Posterior cingulate gyrus (tissue), 11 donors: ENCODE measurements at places on chromosomes 13 and 19.

GRCh38 chr19:45349430-45349941 is 8.9 kb downstream of the KLC3 start:
- no peak for DNase-seq

- DNase-seq = peak; percentile 97
Measured at GRCh38 chr19:5308451-5309437, 31.9 kb downstream of the PTPRS start.

- peak; percentile 64 for DNase-seq
Measured at GRCh38 chr19:33134571-33135041, 2.7 kb downstream of the WDR88 start.

GRCh38 chr19:8846819-8847218 is 14.6 kb downstream of the MBD3L1 start:
- no peak for DNase-seq

DNA sequence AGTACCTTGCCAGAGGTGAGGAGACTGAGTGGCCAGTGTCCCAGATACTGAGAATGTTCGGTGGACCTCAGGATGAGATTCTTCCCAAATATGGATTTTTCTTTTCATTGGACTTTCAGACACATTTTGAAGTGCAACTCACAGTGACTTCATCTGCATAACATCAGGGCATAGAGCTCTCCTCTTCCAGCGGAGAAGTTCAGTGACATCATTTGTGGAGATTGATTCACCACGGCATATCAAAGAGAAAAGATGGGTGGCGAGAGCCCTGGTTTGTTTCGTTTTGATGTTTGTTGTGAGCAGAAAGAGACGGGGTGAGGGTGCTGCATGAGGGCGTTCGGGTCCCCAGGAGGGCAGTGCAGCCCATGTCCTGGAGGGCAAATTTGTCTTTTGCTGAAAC is 120.1 kb upstream of the GPR12 start:
- DNase-seq = no peak

GRCh38 chr13:113500530-113501265 is 10.2 kb upstream of the DCUN1D2 start:
- no peak for DNase-seq

- no peak for DNase-seq
Measured at GRCh38 chr13:72463561-72463960, 263.9 kb downstream of the MZT1 start.

DNA sequence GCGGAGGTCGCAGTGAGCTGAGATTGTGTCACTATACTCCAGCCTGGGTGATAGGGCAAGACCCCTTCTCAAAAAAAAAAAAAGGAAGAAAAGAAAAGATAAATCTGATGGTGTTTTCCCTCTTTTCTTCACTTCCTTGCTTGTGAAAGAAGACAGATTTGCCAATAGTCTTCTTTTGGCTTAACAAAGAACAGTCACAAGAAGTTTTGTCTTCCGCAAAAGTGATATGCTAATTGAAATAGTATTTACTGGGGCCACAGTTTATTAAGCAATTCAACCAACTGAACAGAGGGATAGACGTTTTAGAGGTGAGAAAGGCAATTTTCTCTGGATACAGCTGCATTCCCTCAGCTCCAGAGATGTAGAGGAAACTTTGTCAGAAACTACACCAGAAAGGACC is 22.9 kb upstream of the PLAUR start:
- no peak for DNase-seq

GRCh38 chr13:26629260-26629825 is 71.9 kb downstream of the WASF3 start:
- DNase-seq = no peak

DNA sequence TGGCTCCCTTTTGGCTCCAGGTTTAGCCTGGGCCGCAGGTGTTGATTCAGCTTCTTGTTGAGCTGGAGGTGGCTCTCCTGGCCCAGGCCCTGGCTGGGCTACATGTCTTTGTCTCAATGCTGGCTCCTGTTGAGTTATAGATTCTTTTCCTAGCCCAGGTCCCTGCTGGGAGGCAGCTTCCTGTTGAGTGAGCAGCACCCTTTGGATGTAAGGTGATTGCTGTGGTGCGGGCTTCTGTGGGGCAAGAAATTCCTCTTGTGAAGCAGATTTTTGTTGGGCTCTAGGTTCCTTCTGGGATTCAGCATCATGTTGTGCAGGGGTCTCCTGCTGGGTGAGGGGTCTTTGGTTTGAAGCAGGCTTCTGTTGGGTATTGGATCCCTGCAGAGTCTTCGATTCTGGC is 545 bp downstream of the LIPE start:
- DNase-seq = no peak

DNA sequence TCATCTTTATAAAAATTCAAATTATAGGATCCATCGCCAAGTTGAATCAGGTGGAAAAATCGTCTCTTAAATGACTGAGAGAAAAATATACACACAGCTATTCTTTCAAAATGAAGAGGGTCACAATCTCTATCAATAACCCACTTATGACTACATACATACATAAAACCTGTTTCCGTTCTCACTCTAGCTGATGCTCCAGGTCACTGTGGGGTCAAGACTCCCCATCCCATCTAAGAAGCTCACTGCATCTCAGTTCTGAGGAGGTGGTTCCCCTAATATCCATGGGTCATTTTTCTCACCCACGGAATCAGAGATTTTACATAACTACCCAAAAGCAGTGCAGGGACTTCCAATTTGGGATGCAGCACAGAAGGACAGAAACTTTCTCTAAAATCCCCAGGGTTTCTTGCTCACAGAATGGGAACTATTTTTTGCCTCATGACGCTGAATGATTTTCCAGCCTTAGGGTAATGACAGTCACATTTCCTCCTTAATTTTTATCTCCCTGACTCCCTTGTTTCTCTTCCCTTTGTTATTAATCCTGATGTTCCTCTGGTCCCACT is 56.8 kb downstream of the DOCK9 start:
- no peak for DNase-seq

GRCh38 chr13:110642291-110642981 is 27.1 kb downstream of the NAXD start:
- DNase-seq = no peak

DNA sequence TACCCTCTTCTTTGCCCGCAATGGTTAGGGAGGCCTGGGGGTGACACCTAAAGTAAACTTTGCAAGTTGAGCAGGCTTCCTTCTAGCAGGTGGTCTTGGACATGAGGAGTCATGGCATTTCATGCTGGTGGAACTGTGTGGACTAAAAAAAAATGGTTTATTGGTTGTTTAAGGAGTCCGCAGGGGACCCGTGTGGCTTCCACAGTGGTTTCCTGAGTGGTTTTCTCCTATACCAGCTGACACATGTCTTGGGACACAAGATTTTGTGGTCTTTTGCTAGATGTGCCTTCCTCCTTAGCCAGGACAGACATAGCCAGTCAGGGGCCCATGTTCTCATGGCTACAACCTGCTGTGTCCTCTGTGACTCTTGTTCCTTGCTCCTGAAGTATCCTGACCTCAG is 1.5 kb downstream of the ZNF543 start:
- DNase-seq = no peak

GRCh38 chr19:6551607-6552450 is 21.0 kb downstream of the TNFSF9 start:
- no peak for DNase-seq

GRCh38 chr13:32008518-32009175 is 22.9 kb upstream of the FRY start:
- no peak for DNase-seq

GRCh38 chr13:80265348-80265747 is 75.6 kb downstream of the SPRY2 start:
- no peak for DNase-seq

DNA sequence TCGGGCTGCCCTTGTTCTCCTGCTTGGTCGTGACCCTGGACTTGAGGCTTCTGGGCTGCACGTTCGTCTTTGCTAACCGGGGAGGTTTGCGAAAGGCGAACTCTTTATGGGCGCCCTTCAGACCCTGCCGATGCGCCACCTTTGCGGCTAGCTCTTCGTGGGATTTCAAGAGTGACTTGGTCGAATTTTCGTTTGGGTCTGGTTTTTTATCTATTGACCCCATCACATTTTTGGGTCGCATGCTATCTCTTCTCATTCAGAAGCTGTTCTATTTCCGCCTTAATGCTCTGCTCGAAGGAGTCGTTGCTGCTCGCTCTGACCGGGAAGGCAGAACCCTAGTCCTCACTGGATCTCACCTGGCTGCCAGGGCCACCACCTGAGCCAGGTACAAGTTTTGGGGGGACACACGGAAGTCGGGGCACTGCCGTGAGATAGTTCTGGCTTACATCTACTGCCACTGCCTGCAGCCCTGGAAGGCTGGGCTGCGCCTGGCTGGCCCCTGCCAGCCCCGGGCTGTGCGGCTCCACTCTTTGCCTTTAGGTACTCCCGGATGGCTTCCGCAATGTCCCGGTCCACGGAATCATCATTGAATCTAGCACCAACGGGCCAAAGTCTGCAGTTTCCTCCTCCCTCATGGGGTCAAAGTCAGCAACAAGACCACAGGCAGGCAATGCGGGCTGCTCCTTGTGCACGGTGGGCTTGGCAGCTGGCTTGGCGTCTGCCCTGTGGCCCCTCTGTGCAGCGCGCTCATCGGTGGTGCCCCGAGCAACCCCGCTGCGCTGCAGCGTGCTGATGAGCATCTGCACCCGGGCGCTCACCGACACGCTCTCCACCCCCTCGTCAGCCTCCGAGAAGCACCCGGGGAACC is 16.2 kb downstream of the RB1 start:
- no peak for DNase-seq
